Sigmoid colon (tissue), 7 donors: ENCODE measurements at places on chromosomes 5 and 9. TPM values are rescaled to one million over a fixed set of nuclear protein-coding genes. Genes with fewer than 3 reads are reported as not detected.

The BNC2 gene
- 148 TPM for total RNA-seq

The PIP5KL1 gene
- 2.4 TPM for total RNA-seq

The FBP1 gene
- total RNA-seq = 8.2 TPM

The PKN3 gene
- 3.2 TPM for total RNA-seq

The HAUS6 gene
- total RNA-seq = 8.3 TPM

The LHX6 gene
- total RNA-seq = 4.7 TPM

GRCh38 chr5:149357370-149358293 is at the start of gene PCYOX1L:
Gene PCYOX1L, plus strand, starts transcription at chr5:149358046. Its CDS starts 23 bp downstream, at chr5:149358069.
- H3K27ac ChIP-seq = peak within 1 kb of the TSS; percentile 76
- H3K27me3 ChIP-seq = no peaks in the 10 kb centered on the region
- H3K4me1 ChIP-seq = peaks cover 13% of the 10 kb centered on the region
- H3K4me3 ChIP-seq = peak within 1 kb of the TSS; percentile 75
- H3K36me3 ChIP-seq = peaks cover under 1% of the 10 kb centered on the region

DNA sequence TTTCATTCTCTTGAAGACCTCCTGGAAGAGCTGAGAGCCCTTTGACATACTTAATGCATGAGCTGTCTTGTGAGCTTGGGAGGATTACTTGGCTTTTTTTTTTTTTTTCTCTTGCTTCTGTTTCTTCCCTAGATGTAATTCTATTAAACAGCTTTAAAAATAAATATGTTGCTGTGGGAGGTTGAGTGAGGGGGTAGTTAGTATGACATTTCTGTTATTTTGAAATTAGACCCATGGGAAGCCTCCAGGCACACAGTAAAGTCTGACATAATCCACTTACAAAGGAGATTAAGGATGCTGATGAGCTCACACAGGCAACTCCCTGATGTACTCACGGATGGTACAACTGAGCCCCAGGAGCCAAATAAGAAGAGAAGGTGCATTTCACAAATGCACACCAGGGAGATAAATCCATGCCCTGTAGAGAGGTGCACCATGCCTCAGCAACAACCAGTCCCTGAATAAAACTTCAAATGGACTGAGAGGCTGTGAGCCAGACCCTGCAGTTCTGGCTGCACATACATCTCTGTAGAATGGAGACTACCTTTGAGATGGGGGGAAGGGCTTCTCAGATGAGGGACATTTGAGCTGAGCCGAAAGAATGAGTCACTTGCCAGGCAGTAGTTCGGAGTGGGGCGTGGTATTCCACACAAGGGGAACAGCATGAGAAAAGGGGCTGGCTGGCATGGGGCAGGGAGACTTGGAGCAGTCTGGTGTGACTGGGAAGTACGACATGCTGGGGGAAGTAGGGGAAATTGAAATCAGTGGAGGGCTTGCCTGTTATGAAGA is 68.7 kb downstream of the ACTL7B start:
- no peak for DNase-seq
- no peaks in the 10 kb centered on the region for H3K36me3 ChIP-seq
- no peaks in the 10 kb centered on the region for H3K27me3 ChIP-seq
- no peaks in the 10 kb centered on the region for H3K4me1 ChIP-seq

DNA sequence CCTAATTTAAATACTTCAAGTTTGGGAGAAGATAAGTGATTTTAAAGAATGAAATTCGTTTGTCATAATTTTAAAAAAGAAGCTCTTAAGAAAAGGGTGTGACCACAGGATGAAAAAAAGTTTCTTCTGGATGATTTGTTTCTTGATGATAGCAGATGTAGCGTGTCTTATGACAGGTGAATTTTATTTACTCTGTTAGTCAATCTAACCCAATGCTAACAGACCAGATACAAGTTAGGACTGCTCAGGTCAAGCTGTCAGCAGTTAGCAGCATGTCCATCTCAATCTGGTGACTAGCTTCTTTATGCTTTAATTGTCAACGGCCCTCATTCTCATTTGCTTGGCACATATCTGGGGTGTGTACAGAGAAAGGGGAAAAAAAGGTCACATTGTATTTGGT is 456.0 kb downstream of the BNC2 start:
- DNase-seq = no peak
- no peak overlapping the region for H3K4me3 ChIP-seq
- no peak overlapping the region for H3K27ac ChIP-seq
- H3K36me3 ChIP-seq = peaks cover 7% of the 10 kb centered on the region
- H3K4me1 ChIP-seq = peaks cover 21% of the 10 kb centered on the region

DNA sequence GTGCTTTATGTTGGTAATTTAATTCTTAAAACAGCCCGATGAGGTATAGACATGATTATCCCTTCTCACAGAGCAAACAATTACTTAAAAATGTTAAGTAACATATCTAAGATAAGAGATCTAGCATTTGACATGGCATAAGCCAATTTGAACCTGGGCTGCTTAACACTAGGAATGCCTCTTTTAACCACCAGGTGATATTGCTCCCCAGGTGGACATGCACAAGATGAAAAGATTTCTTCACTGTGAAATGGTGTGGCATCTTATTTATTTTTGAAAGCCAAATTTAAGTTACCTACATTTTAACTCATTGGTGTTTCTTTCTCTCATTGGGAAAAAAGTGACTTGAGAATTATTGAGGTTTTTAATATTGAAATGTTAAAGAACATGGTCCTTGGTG is 15.8 kb upstream of the LRRC70 start:
- H3K27ac ChIP-seq = no peak overlapping the region
- DNase-seq = no peak
- peaks cover 50% of the 10 kb centered on the region for H3K36me3 ChIP-seq
- H3K4me3 ChIP-seq = no peak overlapping the region

DNA sequence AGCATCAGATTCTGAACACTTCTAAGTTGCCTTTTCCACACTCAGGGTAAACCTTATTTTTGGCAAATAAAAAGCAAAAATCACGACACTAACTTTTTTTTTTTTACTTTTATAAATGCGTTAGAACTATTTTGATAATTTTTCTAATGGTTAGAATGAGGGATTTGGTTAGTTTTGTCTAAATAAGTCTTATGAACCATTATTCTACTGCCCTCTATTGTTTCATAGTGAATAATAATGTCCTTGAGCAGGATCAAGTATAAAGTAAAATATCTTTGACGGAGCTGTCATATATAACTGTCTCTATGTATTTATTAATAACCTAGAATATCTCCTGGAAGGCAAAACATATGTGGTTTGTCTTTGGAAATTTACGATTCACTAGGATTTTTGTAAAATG is 631.8 kb downstream of the GABRG2 start:
- H3K4me3 ChIP-seq = no peak overlapping the region
- no peak overlapping the region for H3K27ac ChIP-seq
- DNase-seq = no peak
- H3K27me3 ChIP-seq = no peaks in the 10 kb centered on the region
- H3K4me1 ChIP-seq = no peaks in the 10 kb centered on the region

GRCh38 chr9:105328872-105329718 is 84.6 kb downstream of the SLC44A1 start:
- H3K4me1 ChIP-seq = no peaks in the 10 kb centered on the region
- H3K27ac ChIP-seq = no peak overlapping the region
- H3K36me3 ChIP-seq = no peaks in the 10 kb centered on the region
- H3K4me3 ChIP-seq = no peak overlapping the region
- DNase-seq = no peak

DNA sequence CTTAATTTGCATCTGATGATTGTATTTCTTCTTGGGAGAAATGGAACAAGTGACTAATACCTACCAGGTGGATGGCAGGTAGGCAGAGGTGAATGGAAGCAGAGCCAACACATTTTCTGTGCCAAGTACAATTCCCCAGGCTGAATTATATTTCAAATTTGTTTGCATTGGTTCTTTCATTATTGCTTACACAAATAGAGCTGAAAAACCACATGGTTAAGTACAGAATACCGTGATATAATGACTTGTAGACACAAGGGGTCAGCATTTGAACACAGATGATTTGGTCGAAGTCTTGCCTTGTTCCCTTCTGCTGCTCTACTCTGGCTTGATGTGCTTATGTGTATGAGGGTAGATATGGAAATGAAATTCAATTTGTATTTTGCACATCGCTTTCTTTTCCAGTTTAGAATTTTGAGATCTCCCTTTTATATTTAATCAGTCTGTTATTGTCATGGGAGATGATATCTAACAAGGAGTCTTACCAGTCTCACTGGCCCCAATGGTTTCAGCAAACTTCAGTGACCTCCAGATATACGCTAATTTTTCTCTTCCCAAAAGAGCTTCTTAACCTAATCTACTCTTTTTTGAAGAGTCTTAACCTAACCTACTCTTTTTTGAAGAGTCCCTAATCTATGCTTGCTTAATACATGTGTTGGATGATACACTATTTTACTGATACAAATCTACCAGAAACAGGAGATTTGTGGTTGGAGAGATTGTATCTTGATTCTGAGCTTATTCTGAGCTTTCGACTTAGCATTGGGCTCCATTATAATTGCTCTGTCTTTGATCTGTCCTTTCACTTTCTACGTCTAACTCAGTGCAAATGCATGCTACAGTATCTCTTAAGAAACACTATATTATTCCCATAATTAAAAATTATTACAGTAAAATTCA is 88.1 kb downstream of the PCSK1 start:
- H3K4me3 ChIP-seq = no peak overlapping the region
- H3K27me3 ChIP-seq = no peaks in the 10 kb centered on the region
- H3K4me1 ChIP-seq = no peaks in the 10 kb centered on the region
- no peak overlapping the region for H3K27ac ChIP-seq
- no peaks in the 10 kb centered on the region for H3K36me3 ChIP-seq
- DNase-seq = no peak

GRCh38 chr9:129726322-129727160 is 26.3 kb downstream of the PTGES start:
- no peaks in the 10 kb centered on the region for H3K27me3 ChIP-seq
- DNase-seq = peak; percentile 82
- no peaks in the 10 kb centered on the region for H3K36me3 ChIP-seq
- peak overlapping the region; percentile 5 for H3K4me3 ChIP-seq
- no peak overlapping the region for H3K27ac ChIP-seq

GRCh38 chr5:117246424-117246823 is 671.8 kb upstream of the SEMA6A start:
- H3K4me3 ChIP-seq = no peak overlapping the region
- no peak overlapping the region for H3K27ac ChIP-seq
- no peaks in the 10 kb centered on the region for H3K27me3 ChIP-seq
- DNase-seq = no peak
- H3K4me1 ChIP-seq = peaks cover 4% of the 10 kb centered on the region
- no peaks in the 10 kb centered on the region for H3K36me3 ChIP-seq

- peak overlapping the region; percentile 71 for H3K27ac ChIP-seq
- H3K27me3 ChIP-seq = no peaks in the 10 kb centered on the region
- no peaks in the 10 kb centered on the region for H3K36me3 ChIP-seq
- DNase-seq = no peak
- peaks cover 63% of the 10 kb centered on the region for H3K4me1 ChIP-seq
- no peak overlapping the region for H3K4me3 ChIP-seq
These were observed 83.3 kb downstream of the ZNF608 start for GRCh38 chr5:124663101-124663506.

DNA sequence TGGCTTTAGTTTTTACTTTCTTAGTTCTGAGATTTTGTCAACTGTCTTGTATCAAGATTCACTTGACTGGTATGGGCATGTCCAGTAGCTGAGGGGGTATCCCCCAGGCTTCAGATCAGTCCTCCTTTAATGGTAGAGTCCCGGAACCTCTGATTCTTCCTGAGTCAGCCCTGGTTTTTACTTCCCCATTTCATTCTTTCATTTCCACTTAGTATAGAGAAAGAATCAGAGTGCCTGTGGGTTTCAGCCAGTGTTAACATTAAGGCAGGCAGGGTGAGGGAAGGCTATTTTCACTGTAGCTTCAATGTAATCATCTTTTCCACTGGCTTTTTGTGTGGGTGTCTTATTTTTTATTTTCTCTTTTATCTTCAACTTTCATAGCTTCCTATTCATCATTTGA is 8.3 kb upstream of the COMMD10 start:
- no peak for DNase-seq
- no peaks in the 10 kb centered on the region for H3K4me1 ChIP-seq
- H3K27me3 ChIP-seq = no peaks in the 10 kb centered on the region
- H3K36me3 ChIP-seq = no peaks in the 10 kb centered on the region
- no peak overlapping the region for H3K27ac ChIP-seq

GRCh38 chr5:137575847-137576246 is 76.7 kb upstream of the SPOCK1 start:
- no peak for DNase-seq
- no peaks in the 10 kb centered on the region for H3K36me3 ChIP-seq
- no peaks in the 10 kb centered on the region for H3K4me1 ChIP-seq
- no peak overlapping the region for H3K27ac ChIP-seq
- no peak overlapping the region for H3K4me3 ChIP-seq

- H3K27ac ChIP-seq = no peak overlapping the region
- H3K36me3 ChIP-seq = no peaks in the 10 kb centered on the region
- no peak overlapping the region for H3K4me3 ChIP-seq
- H3K4me1 ChIP-seq = no peaks in the 10 kb centered on the region
- no peaks in the 10 kb centered on the region for H3K27me3 ChIP-seq
These were observed 60.1 kb downstream of the CDH18 start for GRCh38 chr5:19927919-19928318.

DNA sequence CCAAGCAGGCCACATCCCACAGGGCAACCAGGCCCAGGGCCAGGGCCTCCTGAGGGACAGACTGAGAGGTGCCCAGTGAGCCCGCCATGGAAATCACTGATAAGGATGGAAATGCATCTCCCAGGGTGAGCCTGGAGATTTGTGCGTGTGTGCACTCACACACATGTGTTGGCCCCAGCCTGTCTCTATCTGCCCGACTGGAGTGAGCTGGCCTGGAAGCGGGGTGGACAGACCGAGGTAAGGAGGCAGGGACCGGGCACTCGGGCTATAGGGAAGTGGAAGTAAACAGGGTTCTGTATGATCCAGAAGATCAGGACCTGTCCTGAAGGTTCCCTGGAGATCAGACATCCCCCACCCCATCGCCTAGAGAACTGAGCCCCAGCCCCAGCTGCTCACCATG is 17.4 kb downstream of the GFI1B start:
- DNase-seq = no peak
- no peak overlapping the region for H3K4me3 ChIP-seq
- H3K27me3 ChIP-seq = peaks cover 71% of the 10 kb centered on the region
- no peaks in the 10 kb centered on the region for H3K4me1 ChIP-seq
- H3K36me3 ChIP-seq = no peaks in the 10 kb centered on the region

DNA sequence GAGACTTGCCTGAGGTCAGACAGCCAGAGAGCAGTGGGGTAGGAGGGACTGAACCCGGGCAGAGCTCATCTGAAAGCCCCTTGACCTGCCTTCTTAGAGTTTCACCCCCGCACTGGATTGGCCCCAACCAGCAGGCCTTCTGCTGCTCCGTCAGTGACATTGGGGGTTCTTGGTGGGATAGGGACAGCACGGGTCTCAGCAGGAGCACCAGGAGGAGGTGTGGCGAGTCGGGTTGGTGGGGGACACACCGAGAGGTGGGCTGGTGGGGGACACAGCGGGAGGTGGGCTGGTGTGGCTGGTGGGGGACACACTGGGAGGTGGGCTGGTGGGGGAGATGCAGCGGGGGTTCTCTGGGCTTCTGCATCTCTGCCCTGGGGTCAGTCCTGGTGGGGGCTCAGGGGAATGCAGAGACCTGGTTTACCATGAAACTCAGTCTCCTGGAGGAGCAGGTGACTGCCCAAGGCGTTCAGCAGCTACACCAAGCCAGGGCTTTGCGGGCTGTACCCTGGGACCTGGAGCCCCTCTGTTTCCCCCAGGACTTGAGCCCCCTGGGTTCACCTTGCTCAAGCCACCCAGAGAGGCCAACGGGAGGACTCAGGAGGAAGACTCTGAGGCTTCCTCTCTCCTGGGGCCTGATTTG is 28.1 kb upstream of the RNU6ATAC start:
- H3K27ac ChIP-seq = no peak overlapping the region
- H3K4me3 ChIP-seq = no peak overlapping the region
- peak; percentile 48 for DNase-seq
- no peaks in the 10 kb centered on the region for H3K36me3 ChIP-seq
